Activated CD4-positive, alpha-beta T cell treated with anti-CD3 and anti-CD28 coated beads, Interleukin-10, Interleukin-2, amounts not matched to agents 100 ng/mL and 50 ng/mL, durations not matched to agents 16 hours and 8 hours (primary cell): ENCODE measurements at places on chromosomes 5 and 9.

GRCh38 chr5:159163027-159163700 lies 46.2 kb downstream of the RNF145 start:
- peak; percentile 60 for DNase-seq

DNA sequence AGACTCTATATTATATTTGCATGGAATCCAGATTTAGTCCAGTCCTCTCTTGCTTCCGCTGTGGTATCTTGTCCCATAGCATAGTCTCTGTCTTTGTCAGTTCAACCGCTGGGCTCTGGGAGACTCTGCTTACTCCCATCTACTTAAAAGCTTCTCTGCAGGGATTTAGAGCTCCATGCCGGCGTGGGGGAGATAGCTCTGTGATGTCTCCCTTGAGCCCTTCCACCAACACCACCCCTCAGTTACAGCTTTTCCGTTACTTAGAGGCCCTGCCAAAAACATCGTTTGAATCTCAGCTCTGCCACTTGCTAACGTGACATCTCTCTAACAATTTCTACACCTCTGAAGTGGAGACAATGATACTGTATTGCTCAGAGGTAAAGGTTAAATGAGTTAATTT lies 306.1 kb upstream of the ZNF608 start:
- DNase-seq = no peak

GRCh38 chr5:44257653-44258365 lies 131.4 kb downstream of the FGF10 start:
- DNase-seq = no peak

GRCh38 chr9:124392254-124392870 lies 22.9 kb downstream of the PSMB7 start:
- no peak for DNase-seq

GRCh38 chr9:135524130-135524861 lies 3.1 kb downstream of the LCN1 start:
- DNase-seq = no peak

- DNase-seq = no peak
Measured at GRCh38 chr5:30663536-30663935, 530.0 kb upstream of the CDH6 start.
